ENCODE measurements at places on chromosomes 16 and 17.

- DNase-seq = peak; percentile 79
Measured at GRCh38 chr16:30377812-30378235, 3.2 kb downstream of the MYL11 start.

DNA sequence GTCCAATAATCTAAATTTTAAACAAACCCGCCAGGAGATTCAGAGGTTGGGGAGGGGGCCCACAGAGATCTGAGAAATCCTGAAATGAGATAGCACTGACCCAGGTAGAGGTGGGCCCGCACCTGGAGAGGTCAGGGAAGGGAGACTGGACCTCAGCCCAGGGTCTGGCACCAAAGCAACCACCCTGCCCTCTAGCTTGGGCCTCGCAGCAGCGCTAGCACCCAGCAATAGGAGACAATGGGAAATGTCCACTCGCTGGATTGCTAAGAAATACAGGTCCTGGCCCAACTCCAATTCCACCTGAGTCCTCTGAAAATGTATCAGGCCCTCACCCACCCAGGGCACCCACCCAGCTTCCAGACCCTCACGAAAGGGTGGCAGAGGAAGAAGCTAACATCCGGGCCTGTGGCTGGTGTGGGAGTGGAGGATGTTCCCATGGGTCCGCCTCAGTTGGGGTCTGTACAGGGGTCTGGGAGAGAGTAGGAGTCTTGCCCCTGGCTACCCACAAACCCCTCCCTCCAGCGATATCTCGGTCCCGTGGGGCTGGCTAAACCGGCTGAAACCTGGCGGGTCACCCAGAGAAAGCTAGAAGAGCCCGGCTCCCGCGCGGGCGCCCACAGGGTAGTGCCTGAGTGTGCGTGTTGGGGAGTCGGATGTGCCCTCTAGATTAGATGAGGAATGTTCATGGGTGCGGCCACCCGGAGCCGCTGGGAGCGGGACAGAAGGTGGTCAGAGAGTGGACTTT, 1.1 kb downstream of the PLLP start:
- DNase-seq = no peak

DNA sequence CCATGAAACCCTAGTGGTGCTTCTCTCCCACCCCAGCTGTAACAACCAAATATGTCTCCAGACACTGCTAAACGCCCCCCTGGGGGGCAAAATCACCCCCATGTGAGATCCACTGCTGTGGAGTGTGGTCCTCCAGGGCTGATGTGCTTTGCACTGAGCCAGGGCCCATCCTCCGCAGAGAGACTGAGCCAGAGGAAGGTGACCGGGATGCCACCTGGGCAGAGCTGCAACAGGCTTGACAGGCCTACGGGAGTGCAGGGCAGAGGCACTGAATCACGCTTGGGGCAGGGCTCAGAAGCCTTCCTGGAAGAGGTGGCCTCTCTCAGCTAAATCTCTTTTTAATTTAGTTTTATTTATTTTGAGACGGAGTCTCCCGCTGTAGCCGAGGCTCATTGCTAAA, 4.4 kb downstream of the GJD3 start:
- no peak for DNase-seq

- no peak for DNase-seq
Measured at GRCh38 chr16:50261707-50262235, 4.6 kb upstream of the ADCY7 start.

DNA sequence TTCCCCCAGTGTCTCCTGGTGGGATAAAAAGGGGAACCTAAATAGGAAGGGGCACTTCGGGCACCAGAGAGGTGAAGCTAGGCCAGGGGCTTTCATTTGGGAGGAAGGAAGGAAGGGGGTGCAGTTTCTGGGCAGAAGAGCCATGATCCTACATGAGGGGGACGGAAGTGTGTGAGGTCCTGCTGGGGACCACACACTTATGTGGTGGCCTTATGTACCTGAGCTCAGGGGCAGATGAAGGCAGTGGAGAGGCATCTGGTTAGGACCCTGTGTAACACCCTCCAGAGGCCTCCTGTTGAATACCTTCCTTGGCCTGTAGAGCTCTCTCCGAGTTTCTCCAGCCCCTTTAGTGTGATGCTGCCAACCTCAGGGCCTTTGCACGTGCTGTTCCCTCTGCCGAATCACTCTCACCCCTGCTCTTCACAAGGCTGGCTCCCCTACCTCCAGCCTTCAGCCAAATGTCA, 21.2 kb downstream of the IGFBP4 start:
- DNase-seq = no peak

DNA sequence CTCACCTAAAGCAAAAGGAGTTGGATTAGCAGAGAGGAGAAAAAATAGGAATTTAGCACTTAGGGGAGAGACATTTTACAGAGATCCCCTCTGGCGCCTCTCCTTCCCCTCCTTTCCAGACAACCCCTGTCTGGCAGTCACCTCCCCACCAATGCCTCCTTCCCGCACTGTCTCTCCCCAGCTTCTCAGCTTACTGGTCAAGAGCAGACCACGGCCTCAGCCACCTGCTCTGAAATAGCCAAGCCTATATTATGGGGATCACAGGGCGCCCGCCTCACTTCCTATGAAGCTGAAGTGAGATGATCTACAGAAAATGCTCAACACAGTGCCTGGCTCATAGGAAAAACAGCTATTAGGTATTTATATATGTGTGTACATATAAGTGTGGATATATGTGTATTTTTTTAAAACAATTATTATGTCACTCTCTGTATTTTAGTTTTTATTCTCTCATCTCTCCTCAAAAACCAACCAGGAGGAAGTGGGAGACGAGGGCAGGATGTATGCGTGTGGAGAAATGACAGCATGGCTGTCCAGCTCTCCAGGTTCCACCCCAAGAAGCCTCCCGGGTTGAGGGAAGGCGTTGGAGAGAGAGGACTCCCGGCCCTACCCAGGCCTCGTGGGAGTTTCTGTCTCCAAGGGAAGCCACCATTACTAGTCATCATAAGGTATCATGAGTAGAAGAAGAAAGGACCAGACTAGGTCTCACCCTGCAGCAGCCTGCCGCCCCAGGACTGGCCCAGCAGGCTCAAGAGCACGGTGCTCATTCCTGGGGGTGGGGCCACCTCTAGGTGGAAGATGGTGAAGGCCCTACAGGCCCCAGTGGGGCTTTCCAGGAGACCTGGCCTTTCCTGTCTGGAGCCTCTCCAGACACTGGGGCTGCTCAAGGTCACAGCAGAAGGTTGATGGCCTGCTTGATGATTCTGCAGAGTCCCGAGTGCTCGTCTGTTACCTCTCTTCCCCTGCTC, 27.2 kb downstream of the MAP3K14 start:
- no peak for DNase-seq

DNA sequence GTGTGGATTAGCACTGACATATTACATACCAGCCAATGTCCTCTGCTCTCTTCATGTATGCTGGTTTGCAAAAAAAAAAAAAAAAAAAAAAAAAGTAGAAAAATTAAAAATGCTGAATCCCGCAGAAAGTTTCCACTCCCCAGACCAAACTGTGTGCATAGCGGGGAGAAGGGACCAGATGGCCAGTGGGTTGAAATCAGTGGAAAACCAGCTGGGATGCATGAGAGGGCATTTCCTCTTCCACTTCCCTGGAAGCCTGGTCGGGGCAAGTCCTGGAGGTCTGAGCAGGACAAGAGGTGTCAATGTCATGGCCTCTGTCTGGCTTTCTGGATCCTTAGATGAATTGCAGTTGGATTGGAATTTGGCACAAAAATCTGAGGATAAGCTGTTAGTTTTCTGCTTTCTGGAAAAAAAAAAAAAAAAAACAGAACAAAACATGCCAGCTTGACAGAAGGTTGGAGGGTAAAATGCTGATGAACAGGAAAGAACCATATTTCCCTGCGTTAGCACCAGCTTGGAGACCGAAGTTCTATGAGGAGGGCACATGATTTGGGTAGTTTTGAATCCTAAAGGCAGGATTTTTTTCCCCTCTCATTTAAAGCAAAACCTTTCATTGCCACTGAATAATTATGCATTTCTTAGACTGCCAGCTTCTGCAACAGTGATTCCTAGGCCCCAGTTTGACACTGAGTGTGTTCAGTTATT, 941.5 kb upstream of the EEF2KMT start:
- no peak for DNase-seq

DNA sequence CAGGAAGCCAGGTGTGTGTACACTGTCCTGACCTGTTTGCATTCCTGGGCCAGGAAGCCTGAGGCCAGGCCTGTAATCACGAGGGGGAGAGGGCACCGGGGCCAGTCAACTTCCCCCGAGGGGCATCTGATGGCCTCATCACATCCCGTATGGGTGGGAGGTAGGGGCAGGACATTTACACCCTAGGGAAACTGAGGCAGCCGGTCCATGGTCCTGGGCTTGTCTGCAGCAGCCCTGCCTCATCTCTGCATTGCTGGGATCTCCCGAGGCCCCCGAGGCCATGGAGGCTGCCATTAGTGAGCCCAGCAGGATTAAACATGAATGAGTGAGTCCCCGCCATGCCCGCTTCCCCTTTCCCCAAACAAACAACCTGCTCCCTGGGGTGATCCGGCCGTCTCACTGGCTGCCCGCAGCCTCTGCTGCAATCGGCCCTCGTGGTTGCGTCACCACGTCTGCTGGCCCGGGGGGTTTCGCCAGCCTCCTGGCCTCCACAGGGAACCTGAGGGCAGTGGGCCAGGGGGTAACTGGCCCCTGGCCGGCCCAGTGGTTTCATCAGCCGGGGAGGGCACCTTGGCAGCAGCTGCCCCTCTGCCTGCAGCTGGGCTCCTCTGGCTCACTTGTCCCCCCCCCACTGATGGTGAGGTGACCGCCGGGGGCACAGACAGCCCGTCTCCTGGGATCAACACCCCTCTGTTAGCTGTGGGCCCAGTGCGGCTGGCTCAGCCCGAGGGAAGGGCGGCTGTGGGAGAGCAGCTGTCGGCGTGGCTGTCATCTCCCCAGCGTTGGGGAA, 88.3 kb upstream of the GSE1 start:
- no peak for DNase-seq

- no peak for DNase-seq
Measured at GRCh38 chr17:48223945-48224344, 116.4 kb downstream of the SNX11 start.

DNA sequence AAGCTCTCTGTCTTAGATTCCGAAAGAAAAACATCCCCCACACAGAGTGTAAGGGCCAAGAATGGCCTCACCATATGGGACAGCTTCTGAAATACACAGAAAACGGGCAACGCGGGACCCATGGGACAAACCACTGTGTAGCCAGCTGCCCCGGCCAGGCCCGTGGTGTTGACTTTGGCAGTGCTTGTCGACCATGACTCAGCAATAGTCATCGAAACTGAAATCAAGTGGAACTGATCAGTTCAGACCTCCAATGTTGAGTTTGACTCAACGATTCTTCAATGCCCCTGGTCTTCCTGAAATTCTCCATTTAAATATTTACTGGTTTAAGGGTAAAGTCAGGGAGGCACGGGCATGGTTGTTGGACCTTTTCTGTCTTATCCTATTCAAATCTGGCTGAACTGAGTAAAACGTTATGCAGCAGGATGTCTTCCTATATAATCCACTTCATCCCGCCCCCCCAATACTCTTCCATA, 27.5 kb downstream of the ZFHX3 start:
- no peak for DNase-seq

GRCh38 chr17:81712468-81713003, 452 bp downstream of the SLC25A10 start:
- no peak for DNase-seq

DNA sequence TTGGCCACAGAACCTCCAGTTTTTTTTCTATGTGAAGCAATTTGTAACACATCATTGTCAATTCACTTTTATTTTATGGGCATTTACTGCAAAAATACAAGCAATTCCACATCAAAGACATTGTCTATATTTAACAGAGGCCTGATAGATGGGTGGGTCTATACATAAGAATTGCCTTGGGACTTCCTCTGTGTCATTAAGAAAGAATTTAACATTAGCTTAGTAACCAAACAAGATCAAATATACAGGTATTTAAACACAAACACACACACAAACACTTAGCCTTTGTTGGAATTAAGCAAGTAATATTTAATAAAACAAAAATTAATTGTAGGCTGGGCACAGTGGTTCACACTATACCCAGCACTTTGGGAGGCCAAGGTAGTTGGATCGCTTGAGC, 4.3 kb upstream of the PITPNC1 start:
- DNase-seq = no peak

DNA sequence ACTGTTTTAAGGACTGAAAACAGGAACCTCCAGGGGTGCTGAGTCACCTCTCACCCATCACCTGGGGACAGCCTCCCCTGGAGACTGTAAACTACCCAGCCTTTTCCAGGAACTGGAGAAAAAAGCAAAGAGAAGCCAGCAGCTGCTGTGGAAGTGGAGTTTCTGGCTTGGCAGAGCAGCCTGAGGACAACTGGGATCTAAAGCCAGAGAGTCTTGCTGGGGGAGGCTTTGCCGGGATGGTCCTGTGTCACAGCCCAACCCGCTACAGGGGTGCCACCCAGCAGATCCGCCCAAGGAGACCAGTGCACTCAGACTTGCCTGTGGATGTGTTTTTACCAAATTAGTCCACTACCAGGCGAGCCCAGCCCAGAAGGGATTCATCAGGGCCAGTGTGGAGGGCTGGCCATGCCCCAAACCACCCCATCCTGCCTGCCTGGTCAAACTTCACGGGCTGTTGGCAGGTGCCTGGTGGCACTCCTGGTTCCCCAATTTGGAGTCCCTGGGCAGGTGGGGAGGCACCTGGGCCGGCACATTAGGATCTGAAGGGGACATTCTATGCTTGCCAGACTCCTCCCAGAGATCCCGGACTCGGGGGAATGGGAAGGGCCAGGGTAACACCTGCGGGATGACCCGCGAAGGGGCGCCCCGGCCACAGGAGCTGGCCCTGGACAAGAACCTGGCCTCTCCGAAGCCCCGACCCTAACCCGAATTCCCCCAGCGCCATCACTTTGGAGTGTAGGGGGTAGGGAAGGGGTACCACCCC, 771 bp downstream of the MSRB1 start:
- no peak for DNase-seq

- no peak for DNase-seq
Measured at GRCh38 chr17:75622771-75623273, 10.4 kb upstream of the SMIM5 start.

GRCh38 chr17:29577385-29578211, 9.1 kb downstream of the TP53I13 start:
- DNase-seq = no peak

- DNase-seq = no peak
Measured at GRCh38 chr17:81456091-81456490, 56.5 kb downstream of the ACTG1 start.

GRCh38 chr17:73348018-73348828, 36.4 kb upstream of the CDC42EP4 start:
- DNase-seq = no peak

DNA sequence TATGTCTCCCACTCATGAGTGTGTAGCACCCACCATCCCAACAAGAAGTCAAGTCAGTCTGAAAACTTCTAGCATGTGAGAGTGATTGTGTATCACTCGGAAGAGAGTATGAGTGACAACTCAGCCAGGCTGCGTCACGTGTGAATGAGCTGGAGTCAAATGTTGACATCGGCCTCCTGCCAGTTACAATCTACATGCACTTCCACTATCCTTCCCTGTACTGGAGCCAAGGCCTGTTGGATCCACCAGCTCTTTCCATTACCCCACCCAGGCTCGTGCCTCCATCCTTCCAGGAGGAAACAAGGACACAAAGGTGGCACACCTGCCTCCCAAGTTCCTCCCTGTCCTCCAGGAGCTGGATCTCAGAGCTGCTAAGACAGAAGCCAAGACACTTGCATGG, 64.5 kb downstream of the ASIC2 start:
- no peak for DNase-seq

Data from activated T-helper 1 cell treated with anti-CD3 and anti-CD28 coated beads, Interleukin-2, amount 50 U/mL, for 16 hours (primary cell).